ENCODE measurements at places on chromosomes 5 and 9.

- DNase-seq: no peak
Measured at GRCh38 chr5:131096774-131097710, 68.0 kb downstream of the HINT1 start.

DNA sequence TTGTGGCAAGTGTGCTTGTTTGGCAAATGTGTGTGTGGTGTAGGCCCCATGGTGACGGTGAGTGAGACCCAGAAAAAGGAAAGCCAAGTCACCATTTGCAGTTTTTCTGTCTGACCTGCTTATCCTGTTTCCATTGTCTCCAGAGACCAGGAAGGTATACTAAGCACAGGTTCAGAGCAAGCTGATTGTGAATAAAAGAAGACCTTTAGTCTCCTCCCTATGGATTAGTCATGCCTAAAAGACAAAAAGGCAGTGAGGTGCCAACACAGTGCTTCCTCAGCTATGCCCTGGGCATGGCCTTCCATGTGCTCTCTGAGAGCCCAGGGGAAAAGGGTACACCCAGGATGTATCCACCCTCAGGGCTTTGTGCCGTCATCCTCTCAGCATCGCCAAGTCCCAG lies 49.2 kb upstream of the SHOC1 start:
- no peak for DNase-seq

DNA sequence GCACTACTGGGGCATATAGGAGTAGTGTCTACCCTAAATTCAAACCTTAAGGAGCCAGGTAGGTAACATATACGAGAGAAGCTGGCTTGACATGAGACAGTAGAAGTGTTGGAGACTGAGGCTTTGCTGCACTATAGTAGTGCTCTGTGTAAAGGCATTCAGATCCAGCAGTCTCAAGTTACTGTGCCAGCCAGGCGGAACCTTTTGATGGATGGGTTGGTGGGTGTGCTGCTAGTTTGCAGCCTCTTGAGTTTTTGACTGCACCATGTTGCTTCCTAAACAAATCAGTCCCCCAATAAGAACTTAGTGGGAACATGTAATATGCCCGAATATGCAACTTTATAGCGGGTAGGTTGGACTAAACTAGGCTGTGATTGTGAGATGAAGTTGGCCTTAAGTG lies 1.5 kb downstream of the CLTA start:
- no peak for DNase-seq

DNA sequence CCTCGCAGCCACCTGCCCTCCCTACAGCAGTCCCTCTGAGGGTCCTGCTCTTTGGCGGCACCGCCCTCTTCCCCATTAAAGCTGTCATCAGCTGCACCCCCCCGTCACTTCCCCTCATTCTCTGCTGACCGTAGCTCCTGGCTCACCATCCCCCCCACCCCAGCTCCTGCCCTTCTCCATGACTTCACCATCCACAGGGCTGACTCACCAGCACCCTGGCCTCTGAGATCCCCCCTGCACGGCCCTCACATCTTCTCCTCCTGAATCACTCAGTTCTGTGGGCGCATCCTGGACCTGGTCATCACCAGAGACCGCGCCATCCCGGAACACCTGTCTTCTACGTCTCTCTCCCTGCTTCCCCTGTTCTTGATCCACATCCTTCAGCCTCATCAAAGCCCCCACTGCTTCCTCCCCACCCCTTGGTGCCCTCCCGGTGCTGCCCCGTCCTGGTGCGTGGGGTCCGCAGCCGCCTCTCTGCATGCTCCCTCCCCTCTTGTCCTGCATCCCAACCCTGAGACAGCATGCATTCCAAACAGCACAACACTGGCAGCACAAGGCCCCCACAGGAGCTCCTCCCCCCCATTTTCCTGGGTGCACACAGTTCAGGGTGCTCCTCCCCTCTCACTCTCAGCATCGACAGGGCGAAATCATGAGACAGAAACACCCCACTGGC lies 12.9 kb downstream of the FLT4 start:
- DNase-seq: no peak

GRCh38 chr9:109316207-109316640 lies 4.6 kb downstream of the EPB41L4B start:
- no peak for DNase-seq

DNA sequence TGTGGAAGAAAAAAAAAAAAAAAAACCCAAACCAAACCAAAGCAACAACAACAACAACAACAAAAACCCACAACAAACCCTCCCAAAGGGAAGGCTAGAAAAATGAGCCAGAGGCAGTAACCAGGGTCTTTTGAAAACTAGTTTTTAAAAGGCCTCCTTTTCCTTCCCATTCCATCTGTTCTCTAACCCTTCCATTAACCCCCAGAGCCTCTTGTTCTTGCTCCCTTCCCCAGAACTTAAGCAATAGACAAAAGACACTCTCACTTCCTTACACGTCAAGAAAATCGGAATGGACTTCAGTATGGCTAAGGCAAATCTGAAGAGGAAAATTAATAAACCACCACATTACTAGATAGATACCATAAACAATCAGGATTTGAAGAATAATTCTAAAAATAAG lies 292.8 kb downstream of the ARL15 start:
- no peak for DNase-seq

DNA sequence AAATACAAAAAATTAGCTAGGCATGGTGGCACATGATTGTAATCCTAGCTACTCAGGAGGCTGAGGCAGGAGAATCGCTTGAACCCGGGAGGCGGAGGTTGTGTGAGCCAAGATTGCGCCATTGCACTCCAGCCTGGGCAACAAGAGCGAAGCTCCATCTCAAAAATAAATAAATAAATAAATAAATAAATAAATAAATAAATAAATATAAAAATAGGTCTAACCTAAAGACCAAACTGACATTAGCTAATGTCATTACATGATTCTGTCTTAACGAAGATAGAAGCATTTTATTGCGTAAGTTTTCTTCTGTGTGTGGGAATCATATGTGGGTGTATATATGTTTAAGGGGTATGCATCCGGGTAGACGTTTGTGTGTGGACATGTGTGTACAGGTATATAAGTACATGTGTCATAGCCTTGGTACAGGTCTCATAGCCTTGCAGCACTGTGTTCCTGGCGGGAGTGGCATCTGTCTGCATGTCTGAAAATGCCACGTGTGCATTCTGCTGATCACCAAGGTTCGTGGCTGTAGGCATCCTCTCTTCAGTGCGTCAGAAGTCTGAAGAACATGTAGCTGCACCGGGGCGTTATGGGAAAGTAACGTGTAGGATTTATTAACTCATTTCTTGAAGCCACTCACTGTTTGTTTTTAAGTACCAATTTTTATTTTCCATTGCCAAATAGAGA lies 298.1 kb downstream of the NR3C1 start:
- no peak for DNase-seq

DNA sequence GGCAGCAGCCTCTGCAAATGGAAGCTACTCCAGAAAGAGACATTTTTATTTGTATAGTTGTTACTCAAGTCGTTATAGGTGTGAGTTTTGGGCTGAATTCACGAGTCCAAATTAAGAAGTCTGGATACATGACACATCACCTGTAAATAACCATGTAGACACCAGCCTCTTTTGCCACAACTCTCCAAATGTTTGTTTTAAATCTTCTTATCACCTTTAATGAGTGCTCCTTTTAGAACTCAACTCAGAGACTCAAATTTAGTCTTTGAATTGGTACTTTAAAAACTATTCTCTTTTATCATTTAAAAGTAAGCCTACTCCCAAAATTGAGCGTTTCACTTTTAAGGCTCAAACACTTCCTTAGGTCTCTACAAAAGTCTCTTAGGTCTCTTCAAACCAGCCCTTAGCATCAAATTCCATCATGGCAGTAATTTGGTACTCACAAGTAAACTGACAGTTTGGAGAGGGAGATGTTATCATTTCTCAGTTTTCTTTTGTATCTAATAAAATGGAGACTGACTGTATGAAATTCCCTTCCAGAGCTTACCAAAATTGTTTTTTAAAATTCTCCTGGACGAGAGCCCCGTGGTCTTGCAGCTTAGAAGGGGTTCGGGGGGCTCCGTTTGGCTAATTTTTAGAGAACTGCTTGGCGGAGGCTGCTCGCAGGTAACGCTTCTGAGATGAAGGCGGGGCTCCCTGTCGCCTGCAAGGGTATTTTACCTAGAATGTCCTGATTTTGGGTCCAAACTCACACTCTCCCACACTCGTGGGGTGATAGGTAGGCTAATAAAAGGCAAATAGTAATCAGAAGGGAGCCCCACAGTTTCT lies 194.6 kb downstream of the MEF2C start:
- DNase-seq: no peak
